B cell (primary cell): ENCODE measurements at places on chromosomes 5 and 9. TPM values are rescaled to one million over a fixed set of nuclear protein-coding genes. Genes with fewer than 3 reads are reported as not detected.

Gene CDH12
- polyA plus RNA-seq = not detected in 2 replicates

Gene STK32A
- polyA plus RNA-seq = not detected in 2 replicates

Gene ZFP37
- 0.42 TPM in 2 replicates for polyA plus RNA-seq

Gene PCDHB2
- polyA plus RNA-seq = 0.07 TPM in 1 of 2 replicates, not detected in the other

Gene C5orf58
- polyA plus RNA-seq = not detected in 2 replicates
